ENCODE measurements at places on chromosomes 13 and 19.

DNA sequence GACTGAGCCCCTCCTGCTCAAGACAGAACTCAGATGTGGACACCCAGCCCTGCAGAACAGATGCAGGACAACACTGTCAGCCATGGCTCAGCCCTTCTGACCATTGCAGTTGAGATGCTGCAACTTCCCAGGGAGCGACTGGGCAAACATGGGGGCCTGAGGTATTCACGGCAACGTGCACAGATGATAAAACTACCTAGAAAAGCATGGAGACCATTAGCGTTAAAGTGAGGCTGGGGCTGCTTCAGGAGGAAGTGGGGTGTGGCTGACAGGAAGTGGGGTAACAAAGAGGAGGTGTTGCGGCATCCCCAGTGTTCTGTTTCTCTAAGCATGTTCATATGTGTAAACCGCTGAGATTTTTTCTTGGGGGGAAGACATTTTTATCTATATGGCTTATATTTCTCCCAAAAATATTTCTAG, 1.3 kb upstream of the SIGLEC9 start:
- peak; percentile 66 for DNase-seq

GRCh38 chr13:31627097-31627845, 112.1 kb upstream of the RXFP2 start:
- no peak for DNase-seq

DNA sequence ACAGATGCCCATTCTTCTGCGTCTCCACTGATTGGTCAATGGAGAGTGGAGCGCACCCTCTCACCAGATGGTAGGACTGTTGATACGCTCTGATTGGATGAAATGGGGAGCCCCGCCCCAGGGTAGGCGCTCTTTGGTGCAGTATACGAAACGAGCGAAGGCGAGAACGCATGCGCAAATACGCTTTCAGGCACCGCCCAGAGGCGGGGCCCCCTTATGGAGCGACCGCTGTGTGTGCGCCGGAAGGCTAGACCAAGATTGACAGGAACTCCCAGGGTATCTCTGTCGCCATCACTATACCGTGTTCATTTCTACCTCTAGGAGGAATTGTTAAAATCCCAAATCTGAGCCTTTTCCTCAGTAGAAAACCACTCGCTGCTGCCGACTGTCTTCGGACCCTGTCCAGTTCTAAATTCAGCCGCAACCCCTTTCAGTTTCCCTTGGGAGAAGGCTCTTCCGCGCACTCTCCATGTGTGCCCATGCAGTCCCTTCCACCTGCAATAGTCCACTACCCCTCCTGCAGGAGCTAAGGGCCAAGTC, 720 bp upstream of the HNRNPL start:
- no peak for DNase-seq

- DNase-seq, result no peak
Measured at GRCh38 chr13:27128825-27129627, 42.6 kb downstream of the USP12 start.

- no peak for DNase-seq
Measured at GRCh38 chr13:48560657-48561337, 27.9 kb upstream of the RCBTB2 start.

GRCh38 chr13:30805603-30806011, 70.3 kb downstream of the ALOX5AP start:
- DNase-seq, result no peak

GRCh38 chr13:53201454-53202225, 173.0 kb downstream of the OLFM4 start:
- DNase-seq, result no peak

GRCh38 chr19:57078802-57079201, 41.0 kb upstream of the USP29 start:
- DNase-seq, result no peak

DNA sequence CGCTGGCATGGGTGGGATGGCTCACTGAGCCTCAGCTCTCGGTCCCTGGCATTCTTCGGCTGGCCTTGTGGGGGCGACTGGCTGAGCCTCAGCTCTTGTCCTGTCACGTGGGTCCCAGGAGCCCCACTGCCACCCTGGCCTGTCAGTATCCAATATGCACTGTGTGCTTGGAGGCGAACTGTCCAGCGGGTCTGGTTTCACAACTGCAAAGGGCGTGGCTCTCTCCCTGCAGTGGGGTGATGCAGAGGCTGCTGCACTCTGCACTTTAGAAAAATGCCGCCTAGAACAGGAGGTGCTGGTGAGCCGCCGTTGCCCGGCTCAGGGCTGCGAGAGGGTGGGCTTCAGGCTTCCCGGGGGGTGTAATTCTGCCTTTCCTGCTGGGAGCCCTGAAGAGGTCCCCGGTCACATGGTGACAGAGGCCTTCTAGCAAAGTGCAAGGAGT, 17.0 kb upstream of the TMEM255B start:
- DNase-seq, result no peak

DNA sequence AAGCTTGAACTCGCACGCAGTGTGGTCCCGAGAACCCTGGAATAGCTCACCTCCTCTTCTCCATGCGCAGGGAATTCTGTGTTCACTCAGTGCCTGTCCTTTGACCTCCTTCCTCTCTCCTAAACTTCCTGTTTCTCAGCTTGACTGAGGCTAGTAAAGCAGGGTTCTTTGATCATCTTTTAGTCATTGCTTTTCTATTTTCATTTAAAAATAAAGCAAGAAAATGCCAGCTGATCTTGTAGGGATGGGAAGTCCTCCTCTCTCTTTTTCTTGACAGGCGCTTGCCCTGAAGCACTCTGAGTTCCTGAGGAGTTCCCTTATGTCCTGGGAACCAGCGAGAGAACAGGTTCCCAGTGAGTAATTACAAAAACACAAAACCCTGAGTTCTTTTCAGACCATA, 62.8 kb downstream of the ARHGEF7 start:
- no peak for DNase-seq

GRCh38 chr13:36536546-36536945, 104.3 kb downstream of the CCNA1 start:
- DNase-seq, result no peak

GRCh38 chr13:46131705-46132104, 26.9 kb upstream of the CPB2 start:
- no peak for DNase-seq

- DNase-seq, result no peak
Measured at GRCh38 chr19:8371011-8371804, 7.3 kb downstream of the ANGPTL4 start.

- peak; percentile 27 for DNase-seq
Measured at GRCh38 chr19:37855098-37855497, 51.3 kb downstream of the WDR87 start.

GRCh38 chr13:114135731-114136171, 3.3 kb upstream of the RASA3 start:
- DNase-seq, result no peak

- DNase-seq, result no peak
Measured at GRCh38 chr13:80473695-80474094, 132.8 kb upstream of the SPRY2 start.

DNA sequence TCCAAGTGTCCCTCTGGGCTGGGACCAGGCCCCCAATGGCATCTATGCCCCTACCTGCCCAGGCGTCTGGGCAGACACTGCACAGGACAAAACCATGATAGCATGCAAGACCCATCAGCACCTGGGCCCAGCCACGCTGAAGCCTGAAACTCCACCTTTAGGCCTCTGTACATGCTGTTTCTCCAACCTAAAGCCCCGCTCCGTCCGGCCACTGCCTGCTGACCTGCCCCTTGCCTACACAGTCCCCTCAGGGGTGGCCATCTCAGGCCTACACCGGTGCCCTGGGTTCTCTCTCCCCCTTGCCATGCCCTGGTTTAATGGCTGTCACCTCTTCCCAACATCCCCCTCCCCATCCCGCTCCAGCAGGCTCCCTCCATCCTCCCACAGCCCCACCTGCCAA, 15.3 kb downstream of the GJA3 start:
- DNase-seq, result no peak

- DNase-seq, result no peak
Measured at GRCh38 chr13:29969286-29969685, 118.9 kb upstream of the UBL3 start.

DNA sequence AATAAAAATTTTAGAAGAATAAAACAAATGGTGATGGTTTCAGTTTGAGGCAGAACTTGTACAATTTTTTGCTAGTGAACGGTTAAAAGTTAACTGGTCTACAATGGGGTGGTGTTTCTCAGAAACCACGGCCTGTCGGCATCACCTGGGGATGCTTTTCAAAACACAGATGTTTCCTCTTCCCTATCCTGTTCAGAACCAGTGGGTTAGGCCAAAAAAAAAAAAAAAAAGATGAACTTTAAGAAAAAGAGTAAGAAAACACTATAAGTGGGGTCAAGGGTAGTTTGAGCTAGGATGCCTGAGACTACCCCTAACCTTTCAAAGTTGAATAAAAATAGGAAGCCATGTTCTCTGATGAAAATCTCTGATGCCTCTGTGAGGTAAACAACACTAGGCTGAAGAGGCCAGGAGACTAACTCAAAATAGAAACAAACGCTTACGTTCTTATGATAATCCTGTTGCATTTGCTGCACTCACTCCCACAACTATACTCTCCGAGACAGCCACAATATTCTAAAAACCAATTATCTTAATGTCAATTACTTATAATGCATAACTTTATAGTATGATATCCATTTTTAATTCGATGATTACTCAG, 3.3 kb downstream of the MTIF3 start:
- DNase-seq, result peak; percentile 67

DNA sequence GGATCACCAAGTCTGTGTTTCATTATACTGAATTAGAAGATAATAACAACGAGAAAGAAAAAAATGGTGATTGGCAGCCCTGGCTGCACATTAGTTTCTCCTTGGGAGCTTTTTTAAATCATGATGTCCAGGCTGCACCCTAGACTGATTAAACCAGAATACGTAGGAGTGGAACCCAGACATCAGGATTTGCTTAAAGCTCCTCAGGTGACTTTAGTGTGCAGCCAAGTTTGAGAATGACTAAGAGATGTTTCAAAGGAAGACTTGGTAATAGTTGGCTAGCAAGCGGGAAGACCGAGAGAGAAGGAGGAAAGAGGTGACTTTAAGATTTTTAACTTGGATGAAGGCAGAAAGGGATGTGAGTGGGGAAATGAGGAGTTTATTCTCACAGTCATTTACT, 71.4 kb upstream of the SERP2 start:
- DNase-seq, result no peak

DNA sequence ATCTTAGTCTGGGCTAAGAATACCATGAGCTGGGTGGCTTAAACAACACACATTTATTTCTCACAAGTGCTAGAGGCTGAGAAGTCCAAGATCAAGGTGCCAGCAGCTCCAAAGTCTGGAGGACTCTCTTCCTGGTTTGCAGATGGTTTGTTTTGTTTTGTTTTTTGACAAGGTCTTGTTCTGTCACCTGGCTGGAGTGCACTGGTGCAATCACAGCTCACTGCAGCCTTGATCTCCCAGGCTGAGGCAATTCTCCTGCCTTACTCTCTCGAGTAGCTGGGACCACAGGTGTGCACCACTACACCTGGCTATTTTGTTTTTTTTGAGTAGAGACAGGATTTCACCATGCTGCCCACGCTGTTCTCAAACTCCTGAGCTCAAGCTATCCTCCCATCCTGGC, 15.5 kb downstream of the APLP1 start:
- no peak for DNase-seq

DNA sequence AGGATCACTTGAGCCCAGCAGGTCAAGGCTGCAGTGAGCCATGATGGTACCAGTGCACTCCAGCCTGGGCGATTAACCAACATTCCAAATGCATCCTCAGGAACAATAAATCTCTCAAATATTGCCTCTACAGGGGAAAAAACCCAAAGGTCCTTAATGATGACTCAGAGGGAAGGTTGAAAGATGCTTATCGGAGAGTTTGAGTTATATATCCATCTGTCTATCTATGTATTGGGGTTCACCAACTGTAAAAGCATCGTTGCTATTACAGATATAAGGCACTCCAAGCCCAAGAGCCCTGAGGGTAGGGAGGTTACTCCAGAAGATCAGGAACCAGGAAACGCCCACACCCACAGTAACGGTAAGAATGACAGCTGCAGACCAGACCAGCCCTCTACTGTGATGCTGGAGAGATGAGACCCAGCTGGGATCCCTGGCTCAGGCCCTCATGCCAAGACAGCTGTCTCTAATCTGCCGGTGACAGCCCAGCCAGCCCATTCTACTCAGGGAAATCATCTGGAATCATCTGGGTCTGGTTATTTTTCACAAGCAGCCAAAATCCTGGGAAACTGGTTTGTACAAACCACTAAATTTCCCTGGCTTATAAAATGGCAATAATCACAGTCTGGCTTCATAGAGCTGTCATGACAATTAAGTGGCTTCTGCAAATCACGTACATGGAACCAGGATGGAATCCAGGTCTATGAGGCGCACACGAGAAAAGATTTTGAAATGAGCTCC, 23.8 kb downstream of the TEX101 start:
- DNase-seq, result no peak

- peak; percentile 60 for DNase-seq
Measured at GRCh38 chr19:2478278-2478755, 2.4 kb downstream of the GADD45B start.

- DNase-seq, result no peak
Measured at GRCh38 chr19:33681081-33681680, 59.4 kb downstream of the CHST8 start.

DNA sequence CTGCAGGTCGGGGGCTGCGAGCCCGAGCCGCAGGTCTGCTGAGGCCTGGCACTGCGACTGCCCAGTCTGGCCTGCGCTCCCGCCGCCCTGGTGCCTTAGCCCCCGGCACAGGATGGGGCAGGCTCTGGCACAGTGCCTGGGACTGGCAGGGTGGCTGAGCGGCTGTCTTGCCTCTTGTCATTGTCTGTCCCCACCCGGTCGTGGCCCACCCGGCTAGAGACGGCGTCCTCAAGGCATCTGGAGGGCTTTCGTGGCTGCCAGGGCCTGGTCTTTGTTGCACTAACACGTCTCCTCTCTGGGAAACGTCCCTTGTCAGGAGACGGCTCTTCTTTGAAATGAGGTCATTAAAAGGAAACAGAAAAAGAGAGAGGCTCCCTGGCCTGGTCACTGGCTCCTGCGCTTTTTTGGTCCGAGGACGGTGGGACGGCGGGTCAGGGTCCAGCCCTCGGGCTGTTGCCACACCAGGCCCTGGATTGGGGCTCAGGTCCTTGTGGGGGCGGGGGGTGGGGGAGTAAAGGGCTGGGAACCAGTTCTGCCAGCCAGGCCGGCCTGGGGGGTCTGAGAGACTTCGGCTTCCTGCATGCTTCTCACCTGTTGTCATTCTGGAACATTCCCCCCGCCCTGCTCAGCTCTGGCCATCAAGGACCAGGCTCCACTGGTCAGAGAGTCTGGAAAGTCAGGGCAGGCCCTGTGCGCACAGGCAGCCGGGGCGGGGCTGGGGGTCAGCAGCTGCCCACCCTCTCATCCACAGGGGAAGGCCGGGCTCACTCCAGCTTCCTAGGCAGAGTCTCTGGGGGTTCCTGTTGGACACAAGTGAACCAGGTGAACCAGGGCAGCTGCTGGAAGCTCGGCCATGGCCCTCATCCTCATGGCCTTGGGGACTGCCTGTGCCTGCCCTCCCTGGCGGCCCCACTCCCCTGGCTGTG, 6.2 kb upstream of the ZNF554 start:
- DNase-seq, result no peak

DNA sequence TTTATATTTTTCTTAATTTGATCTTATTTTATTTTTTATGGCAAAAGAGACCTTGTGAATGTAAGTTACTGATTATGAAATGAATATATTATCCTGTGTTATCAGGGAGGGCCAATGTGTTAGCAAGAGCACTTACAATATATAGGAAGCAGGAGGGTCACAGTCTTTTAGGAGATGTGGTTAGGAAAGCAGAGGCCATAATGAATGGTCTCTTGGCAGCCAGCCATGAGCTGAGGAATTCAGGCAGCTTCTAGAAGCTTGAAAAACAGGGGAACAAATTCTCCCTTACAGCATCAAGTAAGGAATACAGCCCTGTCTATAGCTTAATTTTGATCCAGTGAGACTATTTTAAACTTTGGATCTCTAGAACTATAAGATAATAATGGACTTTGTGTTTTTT, 2374.6 kb downstream of the PCDH9 start:
- no peak for DNase-seq
